ENCODE measurements at places on chromosomes 1 and 21. TPM values are rescaled to one million over a fixed set of nuclear protein-coding genes. Genes with fewer than 3 reads are reported as not detected.

DNA sequence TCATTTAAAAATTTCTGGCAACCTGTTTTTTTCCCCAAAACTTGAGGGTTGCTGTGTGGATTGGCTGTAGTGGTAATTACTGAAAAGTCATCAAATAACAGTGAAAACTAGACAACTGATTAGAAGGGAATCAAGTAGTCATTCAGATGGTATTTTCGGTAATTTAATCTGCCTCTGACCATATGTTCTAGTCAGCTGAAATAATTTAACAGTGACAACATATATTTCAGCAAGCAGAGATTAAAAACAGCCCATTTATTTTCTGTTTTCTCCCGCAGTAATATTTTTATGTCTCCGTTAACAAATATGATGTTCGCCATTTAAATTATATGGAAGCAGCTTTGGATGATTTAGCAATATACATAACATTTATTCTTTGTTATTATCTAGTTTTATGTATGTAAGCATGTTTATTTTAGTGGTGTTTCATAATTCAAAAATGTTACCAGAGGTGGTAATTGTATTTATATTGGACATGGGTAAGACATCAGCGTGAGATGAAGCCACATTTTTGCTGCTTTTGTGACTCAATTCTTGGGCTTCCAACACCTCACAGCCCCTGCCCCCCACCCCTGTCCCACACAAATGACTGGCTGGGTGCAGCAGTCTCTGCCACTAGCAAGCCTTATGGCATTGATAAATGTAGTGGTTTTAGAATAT is 104.4 kb downstream of the GALNT2 start:
- H3K27me3 ChIP-seq, result no peaks in the 10 kb centered on the region
- DNase-seq, result no peak
- H3K4me3 ChIP-seq, result no peak overlapping the region
- H3K27ac ChIP-seq, result no peak overlapping the region
- H3K36me3 ChIP-seq, result peaks cover 2% of the 10 kb centered on the region
- peaks cover 34% of the 10 kb centered on the region for H3K4me1 ChIP-seq

GRCh38 chr1:37620707-37621106 is 14.0 kb downstream of the RSPO1 start:
- peaks cover 36% of the 10 kb centered on the region for H3K27me3 ChIP-seq
- no peak for DNase-seq
- no peaks in the 10 kb centered on the region for H3K36me3 ChIP-seq
- no peaks in the 10 kb centered on the region for H3K4me1 ChIP-seq
- H3K27ac ChIP-seq, result no peak overlapping the region
- H3K4me3 ChIP-seq, result no peak overlapping the region

- H3K36me3 ChIP-seq, result peaks cover 4% of the 10 kb centered on the region
Observed at GRCh38 chr21:44871576-44872269, 1.8 kb downstream of the PTTG1IP start.

DNA sequence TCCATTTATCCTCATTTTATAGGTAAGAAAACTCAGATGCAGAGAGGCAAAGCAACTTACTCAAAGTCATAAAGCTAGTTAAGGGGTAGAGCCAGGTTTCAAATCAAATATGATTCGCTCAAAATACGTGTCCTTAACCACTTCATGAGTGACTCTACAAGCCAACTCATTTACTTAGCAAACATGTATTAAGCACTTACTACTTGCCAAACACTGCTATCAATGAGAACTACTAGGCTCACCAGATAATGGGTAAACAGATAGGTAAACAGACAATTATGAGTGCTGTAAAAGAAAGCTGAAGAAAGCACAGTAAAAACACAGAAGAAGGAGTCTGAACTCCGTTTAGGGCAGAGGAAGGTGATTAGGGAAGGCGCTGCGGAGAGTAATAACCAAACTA is 65.9 kb downstream of the WDR64 start:
- no peak for DNase-seq
- no peak overlapping the region for H3K4me3 ChIP-seq
- H3K27me3 ChIP-seq, result peaks cover 19% of the 10 kb centered on the region
- H3K4me1 ChIP-seq, result peaks cover 13% of the 10 kb centered on the region
- no peaks in the 10 kb centered on the region for H3K36me3 ChIP-seq
- H3K27ac ChIP-seq, result no peak overlapping the region

GRCh38 chr1:112614460-112615065 is 4.4 kb downstream of the ST7L start:
- peaks cover 16% of the 10 kb centered on the region for H3K4me1 ChIP-seq
- no peak overlapping the region for H3K4me3 ChIP-seq
- H3K27ac ChIP-seq, result no peak overlapping the region

- no peak for DNase-seq
- no peaks in the 10 kb centered on the region for H3K4me1 ChIP-seq
- H3K36me3 ChIP-seq, result no peaks in the 10 kb centered on the region
- no peak overlapping the region for H3K27ac ChIP-seq
- peaks cover 18% of the 10 kb centered on the region for H3K27me3 ChIP-seq
- H3K4me3 ChIP-seq, result no peak overlapping the region
Observed at GRCh38 chr1:50346621-50347020, 76.6 kb downstream of the DMRTA2 start.

DNA sequence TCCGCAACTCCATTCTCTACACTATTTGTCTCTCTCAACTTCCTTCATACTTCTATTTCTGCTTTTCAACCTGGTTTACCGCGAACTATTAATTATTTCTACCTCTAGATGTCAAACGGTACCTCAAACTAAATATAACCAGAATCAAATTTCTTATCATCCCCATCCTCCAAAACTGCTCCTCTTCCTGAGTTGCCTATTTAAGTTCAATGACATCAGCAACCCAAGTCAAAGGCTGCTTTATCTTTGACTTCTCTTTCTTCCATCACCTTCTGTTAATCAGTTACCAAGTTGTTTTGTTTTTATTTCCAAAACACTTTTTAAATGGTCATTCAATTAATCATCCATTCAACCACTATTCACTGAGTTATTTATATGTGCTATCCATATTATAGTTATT is 171.9 kb downstream of the COL24A1 start:
- H3K4me1 ChIP-seq, result no peaks in the 10 kb centered on the region
- H3K4me3 ChIP-seq, result no peak overlapping the region
- no peak for DNase-seq
- H3K36me3 ChIP-seq, result no peaks in the 10 kb centered on the region

- H3K4me1 ChIP-seq, result peaks cover 47% of the 10 kb centered on the region
- H3K27me3 ChIP-seq, result no peaks in the 10 kb centered on the region
Observed at GRCh38 chr1:155173478-155174323, at the start of gene TRIM46. Gene TRIM46, plus strand, starts transcription at chr1:155173849. Its CDS starts 118 bp downstream, at chr1:155173967.

TMEM69 gene
- total RNA-seq, result 34.0 TPM
